Cerebellum (tissue), 4 donors: ENCODE measurements at places on chromosomes 6 and 20.

DNA sequence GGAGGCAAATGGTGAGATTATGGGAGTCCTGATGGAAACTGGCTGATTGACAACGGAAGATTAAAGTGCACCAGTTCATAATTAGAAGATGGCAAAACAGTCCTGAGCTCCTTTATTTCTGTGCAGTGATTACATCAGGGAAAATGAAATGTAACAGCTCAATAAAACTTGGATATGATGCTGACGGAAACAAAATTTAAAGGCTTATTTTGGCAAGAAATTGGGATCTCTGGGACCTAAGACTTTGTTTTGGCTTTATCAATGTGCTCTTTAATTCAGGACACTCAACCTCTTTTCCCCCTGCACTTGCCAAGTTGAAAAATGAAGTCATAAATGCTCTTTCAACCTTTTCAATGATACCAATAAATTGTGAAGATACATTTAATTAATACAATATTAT lies 226.8 kb downstream of the C6orf118 start:
- DNase-seq: no peak

DNA sequence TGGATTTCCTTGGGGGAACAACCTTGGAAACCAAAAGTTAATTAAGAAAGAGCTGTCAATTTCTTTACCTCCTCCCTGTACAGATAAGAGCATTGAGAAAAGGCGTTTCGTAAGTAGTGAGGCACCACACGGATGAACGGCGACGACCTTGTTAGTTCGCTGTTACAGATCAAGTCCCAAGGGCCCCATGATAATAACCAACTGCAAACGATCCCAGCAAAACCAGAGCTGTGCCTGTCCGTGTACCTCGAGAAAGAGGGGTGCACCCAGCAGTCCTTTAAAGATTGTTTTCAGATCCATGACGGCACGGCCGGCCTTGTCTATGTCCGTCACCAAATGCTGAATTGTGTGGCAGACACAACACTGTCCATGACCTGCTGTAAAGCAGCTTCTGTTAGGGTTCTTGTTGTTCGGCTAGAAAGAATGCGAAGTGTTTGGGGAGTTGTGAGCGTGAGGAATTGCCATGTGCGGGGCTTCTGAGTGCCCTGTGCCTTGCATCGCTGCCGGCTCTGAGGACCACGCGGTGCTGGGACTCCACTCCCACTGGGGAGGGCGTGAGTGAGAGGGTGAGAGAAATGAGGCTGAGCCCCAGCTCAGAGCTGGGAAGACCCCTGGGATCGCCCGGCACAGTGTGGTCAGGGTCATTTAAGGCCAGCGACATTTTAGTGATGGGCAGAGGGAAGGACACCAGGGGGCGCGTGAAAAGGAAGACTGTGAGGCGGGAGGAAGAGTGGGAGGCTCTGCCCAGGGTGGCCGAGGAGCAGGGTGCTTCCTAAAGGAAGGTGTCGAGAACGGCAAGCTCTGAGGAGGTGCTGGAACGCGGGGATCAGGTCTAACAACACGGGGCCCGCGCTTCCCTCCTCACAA lies 136.8 kb upstream of the RPS6KA2 start:
- no peak for DNase-seq

GRCh38 chr6:27318973-27319372 lies 6.9 kb upstream of the POM121L2 start:
- no peak for DNase-seq

- no peak for DNase-seq
Measured at GRCh38 chr20:46089167-46089416, 670 bp downstream of the NCOA5 start.

GRCh38 chr6:79427721-79428120 lies 109.5 kb downstream of the LCA5 start:
- DNase-seq: no peak

DNA sequence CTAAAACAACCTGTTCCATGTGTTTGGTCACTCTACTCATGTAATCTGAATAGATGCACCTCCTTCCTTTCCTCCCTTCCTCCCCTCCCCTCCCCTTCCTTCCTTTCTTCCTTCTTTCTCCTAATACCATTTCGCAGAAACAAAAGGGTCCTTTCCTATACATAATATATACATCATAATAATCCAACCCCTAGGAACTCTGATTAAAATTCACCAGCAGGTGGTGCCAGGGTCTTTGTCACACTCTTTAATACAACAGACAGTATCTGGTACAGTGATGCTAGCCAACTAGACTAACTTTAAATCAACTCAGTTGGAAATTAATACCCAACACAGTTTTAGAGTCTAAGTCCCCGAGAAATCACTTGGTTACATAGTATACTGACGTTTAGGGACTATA lies 181.2 kb upstream of the SHLD1 start:
- peak; percentile 49 for DNase-seq
